Activated CD4-positive, alpha-beta T cell treated with anti-CD3 and anti-CD28 coated beads, Interleukin-2, amount 50 U/mL, for 16 hours (primary cell): ENCODE measurements at places on chromosomes 7 and 10.

GRCh38 chr7:139749545-139749944, 28.3 kb downstream of the HIPK2 start:
- DNase-seq, result no peak

GRCh38 chr10:48802611-48803071, 118.0 kb downstream of the WDFY4 start:
- DNase-seq, result peak; percentile 36

DNA sequence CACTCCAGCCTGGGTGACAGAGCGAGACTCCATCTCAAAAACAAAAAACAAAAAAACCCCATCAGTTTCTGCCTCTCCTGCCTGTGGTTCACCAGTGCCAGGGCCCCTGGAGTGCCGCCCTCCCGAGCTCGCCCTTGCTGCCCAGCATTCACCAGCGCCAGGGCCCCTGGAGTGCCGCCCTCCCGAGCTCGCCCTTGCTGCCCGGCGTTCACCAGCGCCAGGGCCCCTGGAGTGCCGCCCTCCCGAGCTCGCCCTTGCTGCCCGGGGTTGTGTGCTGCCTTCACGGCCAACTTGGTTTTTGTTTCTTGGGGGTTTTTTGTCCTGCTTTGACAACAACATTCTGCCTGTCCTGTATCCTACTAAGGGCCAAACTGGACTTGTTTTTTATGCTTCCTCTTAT, 13.2 kb upstream of the GET4 start:
- no peak for DNase-seq

- DNase-seq, result peak; percentile 39
Observed at GRCh38 chr10:29636178-29636577, 1.4 kb upstream of the SVIL start.

- no peak for DNase-seq
Observed at GRCh38 chr10:113304726-113305125, 248.1 kb upstream of the HABP2 start.

- no peak for DNase-seq
Observed at GRCh38 chr7:102432442-102433218, 745 bp upstream of the ORAI2 start.

DNA sequence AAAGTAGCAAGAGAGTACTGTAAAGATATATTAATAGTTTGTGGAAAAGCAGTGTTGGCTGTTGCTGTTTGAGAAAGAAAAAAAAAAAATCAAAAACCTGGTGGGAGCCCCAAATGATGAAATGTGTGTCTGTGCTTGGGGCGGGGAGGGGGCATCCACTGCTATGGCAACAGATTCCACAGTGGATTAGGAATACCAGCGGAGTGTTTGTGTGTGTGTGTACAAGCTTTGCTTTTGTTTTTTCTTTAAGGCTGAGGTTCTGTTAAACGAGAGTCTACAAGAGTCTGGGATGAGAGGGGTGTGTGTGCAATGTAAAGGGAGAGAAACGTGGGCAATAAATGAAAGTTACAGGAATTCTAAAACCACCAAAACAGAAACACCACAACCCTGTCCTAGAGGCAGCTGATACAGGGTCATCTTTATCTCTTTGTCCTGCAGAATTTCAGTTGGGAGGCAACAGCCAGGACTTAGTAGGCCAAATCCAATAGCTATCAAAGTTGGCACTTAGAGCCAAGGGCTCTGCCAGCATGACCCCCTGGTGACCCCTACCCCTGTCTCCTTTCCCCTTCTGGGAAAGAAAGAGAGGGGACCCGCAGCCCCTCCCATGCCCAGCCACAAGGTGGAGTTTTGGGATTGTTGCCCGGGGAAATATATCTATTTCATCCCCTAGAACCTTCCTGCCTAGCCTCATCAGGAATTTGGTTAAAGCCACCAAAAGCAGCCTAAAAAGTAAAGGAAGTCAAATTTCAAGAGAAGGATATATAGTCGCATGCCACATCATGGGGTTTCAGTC, 85.4 kb downstream of the OSBPL3 start:
- DNase-seq, result no peak

DNA sequence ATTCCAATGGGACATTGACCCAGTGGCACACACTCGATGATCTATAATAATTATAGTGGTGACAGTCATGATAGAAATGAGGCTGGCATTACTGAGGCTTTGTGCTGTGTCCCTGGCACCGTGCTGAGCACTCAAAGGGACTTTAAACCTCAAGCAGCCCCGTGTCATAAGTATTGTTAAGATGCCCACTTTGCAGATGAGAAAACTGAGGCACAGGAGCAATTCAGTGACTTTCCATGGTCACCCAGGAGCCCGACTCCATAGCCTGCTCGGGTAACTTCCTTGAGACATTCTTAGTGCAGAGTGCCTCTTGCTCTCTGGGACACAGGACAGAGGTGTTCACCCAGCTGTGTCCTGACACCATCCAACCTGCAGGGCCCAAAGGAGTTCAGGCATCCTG, 152.6 kb downstream of the C10orf105 start:
- DNase-seq, result no peak

DNA sequence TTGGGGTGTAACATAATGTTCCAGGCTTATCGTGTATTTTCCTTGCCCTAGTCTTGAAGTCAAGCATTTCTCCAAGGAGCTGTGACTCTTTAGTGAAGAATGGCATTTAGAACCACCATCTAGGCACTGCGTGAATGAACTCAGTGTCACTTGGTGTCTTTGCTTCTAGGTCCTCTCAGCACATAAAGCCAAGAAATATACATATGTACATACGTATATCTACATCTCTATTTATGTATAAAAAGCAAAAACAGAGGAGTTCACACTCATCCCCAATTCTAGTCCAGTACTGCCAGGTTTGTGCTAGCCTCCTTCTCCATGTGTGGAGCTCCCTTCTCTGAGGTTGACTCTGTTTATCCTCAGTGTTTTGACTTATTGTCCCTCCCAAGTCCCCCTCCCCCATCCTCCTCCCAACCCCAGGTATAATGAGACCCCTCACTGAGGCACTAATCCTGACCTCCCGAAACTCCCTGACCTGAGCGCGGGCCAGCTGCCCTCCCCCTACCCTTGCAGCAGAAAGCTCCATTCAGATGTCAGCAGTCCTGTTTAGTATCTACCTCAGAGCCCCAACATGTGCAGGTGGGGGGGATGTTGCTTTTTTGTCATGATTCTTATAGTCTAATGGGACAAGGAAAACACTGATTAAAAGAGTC, 61.5 kb downstream of the GDI2 start:
- no peak for DNase-seq

DNA sequence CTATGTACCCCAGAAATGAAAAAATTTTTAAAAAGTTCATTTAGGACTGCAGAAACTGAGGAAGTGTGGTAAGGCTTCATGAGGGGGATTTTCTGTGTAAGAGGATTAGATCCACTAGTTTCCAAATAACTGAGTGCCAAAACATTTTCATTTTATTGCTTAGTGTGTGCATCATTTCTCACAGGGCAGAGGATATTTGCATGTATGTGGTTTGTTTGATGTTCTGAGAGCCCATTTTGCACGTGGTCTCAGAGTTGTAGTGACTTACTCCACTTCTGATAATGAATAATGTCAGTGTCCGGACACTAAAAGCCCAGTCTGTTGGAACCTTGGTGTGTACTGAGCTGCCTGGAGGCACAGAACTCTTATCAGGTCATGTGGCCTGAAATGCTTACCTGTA, 299.9 kb downstream of the AUTS2 start:
- DNase-seq, result no peak

GRCh38 chr7:7554021-7554432, 12.7 kb upstream of the MIOS start:
- DNase-seq, result no peak

DNA sequence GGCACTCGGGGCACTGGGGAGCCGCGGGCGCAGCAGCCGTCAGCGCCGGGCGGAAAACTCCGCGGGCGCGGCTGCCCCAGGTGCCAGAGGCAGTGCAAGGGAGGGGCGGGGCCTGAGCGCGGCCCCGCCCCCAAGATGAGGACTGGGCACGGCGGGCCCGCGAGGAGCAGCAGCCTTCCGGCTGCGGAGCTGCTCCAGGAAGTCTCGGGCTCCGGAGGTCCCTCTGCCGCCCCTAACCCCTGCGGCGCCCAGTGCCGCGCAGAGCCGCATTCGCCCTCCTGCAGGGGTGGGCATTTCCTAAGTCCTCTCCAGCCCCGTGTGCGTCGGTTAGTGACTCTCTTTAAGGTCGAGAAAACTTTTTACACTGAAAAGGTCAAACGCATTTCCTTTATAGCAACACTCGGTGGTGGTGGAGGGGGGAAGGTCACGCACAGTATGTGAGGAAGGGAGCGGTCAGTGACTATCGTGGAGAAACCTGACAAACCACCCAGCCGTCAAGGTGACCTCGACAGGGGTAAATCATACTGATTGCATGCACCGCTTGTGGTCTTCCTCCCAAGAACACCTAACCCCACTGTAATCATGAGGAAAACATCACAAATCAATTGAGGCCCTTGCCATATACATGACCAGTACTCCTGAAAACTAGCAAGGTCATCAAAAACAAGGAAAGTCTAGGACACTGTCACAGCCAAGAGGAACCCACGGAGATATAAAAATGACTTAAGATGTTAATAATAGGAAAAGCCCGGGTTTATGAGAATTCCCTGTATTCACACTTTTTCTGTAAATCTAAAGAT, at the start of gene ANXA11:
Gene ANXA11, minus strand, starts transcription at position 61 of the 800 bp plus-strand sequence. CDS start 32,676 bp downstream, outside the sequence.
- peak; percentile 90 for DNase-seq

- no peak for DNase-seq
Observed at GRCh38 chr7:11710377-11710776, 121.6 kb downstream of the THSD7A start.

DNA sequence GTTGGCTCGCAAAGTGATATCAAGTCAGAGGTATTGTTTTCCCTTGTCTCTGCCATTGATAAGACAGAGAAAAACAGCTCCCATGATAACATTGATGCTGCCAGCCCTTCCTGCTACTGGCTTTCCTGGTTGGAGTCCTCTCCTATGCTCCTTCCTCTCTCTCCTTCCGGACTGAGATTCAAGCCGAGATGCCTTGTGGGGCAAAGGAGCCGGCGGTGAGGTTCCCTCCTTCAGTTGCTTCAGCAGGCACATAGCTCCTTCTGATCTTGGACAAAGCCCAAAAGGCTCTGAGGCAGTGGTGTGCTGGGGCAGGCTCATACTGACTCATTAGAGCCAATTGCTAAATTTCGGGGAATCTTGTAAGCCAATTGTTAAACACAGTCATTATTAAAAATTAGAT, 8.8 kb upstream of the ZCCHC24 start:
- DNase-seq, result no peak

GRCh38 chr7:95867309-95867708, 95.0 kb downstream of the DYNC1I1 start:
- DNase-seq, result peak; percentile 25

DNA sequence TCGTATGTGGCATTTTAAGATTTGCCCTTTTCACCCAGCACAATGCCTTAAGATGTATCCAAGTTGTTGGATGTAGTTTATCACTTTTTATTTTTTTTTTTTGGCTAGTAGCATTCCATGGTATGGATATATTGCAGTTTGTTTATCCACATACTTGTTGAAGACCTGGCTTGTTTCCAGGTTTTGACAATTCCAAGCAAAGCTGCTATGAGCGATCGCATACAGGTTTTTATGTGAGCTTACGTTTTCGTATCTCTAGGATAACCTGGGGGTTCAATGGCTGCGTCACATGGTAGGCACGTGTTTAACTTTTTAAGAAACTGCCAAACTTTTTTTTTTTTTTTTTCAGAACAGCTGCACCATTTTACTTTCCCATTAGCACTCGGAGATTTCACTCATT, 32.2 kb downstream of the BAIAP2L1 start:
- no peak for DNase-seq

- no peak for DNase-seq
Observed at GRCh38 chr10:111370101-111370500, 293.3 kb downstream of the ADRA2A start.

DNA sequence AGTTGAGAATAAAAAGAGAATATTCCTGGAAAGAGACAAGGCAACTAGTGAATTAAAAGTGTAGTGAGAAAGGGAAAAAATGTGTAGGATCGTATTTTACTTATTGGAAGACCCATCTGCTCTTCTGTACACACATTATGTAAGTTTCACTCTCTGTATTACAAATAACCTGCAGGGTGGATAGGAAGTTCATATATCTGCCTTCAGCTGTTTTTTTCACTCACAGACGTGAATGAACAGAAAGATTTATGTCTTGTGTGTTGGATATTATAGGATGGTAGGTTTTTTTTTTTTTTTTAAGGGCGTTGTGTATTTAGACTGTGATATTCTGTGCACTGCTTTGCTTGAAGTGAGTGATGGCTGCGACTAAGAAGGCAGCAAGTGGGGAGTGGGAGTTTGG, 266.5 kb downstream of the AUTS2 start:
- no peak for DNase-seq

- peak; percentile 9 for DNase-seq
Observed at GRCh38 chr10:24552346-24553016, 171.2 kb downstream of the ARHGAP21 start.
